Cerebellar nuclear complex (tissue), 1 donor: ENCODE measurements at places on chromosomes 3 and 15.

- no peak for DNase-seq
Observed at GRCh38 chr3:117622171-117622841, 912.7 kb downstream of the TUSC7 start.

DNA sequence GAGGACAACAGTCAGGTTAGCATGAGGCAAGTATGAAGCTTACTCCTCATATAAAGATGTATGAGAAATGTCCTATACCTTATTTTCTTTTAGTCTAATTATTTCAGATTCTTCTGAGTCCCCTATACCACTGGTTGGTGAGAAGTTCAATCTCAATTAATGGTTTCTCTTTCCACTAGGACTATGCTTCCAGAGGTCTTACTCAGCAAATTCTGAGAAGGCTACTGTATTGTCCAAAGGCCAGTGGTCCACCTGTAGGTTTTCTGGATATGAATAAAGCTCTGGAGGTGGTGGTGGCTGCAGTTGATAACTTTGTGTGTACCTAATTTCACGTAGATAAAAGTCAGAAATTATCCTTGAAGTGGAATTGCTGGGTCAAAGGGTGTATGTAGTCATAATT, 149.4 kb downstream of the EPHB1 start:
- DNase-seq = no peak

GRCh38 chr15:86446253-86446640, 366.6 kb downstream of the AGBL1 start:
- DNase-seq = no peak

- DNase-seq = no peak
Observed at GRCh38 chr3:63287610-63288009, 9.5 kb downstream of the SYNPR start.
